ENCODE measurements at places on chromosomes 4 and X.
A peak's percentile ranks its signal among the peaks of the same experiment; 100 is the strongest.

- no peak for DNase-seq
Observed at GRCh38 chr4:6012200-6012599, 6.0 kb downstream of the C4orf50 start.

- no peak for DNase-seq
Observed at GRCh38 chr4:146159384-146160058, 16.0 kb upstream of the LSM6 start.

DNA sequence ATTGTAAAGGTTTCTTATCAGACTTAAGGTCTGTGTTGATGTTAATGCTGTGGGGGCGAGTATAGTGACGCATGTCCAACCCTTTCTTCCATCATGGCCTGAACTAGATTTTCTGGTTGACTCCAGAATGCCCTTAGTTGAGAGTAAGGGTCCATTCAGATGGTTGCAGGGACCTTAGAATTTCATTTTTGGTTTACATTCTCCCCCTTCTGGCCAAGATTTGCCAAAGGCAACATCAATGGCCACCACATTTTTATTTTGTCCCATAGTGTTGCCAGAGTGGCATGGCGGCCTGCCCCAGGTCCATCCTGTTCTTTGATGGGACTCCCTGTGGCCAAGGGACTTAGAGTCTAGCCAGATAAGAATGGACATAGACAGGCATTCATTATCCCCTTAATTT is 368.5 kb downstream of the GPM6A start:
- no peak for DNase-seq

DNA sequence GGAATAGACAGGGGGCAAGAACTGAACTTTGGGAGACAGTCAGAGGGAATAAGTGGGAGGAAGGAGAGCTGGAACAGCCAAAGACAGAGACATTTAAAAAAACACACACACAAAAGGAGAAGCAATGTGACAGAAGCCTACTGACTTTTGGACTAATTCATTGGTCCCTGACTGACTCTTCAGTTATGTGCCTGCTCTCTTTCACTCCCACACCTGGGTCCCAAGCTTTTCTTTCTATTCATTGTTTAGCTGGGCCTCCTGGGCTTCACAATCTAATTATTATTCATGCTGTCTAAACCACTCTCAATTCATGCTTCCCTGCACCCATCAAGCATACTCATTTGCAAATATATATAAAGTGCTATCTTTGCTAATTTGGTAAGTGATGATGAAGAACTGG is 139.2 kb upstream of the IRS4 start:
- no peak for DNase-seq

- DNase-seq, result no peak
Observed at GRCh38 chrX:110734271-110734670, 61.3 kb downstream of the CHRDL1 start.

GRCh38 chr4:183959319-183960045 is 54.4 kb downstream of the STOX2 start:
- no peak for DNase-seq

GRCh38 chr4:169956091-169956843 is 69.9 kb downstream of the MFAP3L start:
- DNase-seq, result no peak

DNA sequence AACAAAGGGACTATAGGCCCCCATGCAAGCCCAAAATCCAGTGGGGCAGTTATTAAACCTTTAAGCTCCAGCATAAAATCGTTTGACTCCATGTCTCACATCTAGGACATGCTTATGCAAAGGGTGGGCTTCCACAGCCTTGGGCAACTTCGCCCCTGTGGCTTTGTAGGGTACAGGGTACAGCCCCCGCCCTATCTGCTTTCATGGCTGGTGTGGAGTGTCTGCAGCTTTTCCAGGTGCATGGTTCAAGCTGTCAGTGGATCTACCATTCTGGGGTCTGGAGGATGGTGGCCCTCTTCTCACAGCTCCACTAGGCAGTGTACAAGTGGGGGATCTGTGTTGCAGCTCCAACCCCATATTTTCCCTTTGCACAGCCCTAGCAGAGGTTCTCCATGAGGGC is 559.8 kb upstream of the TECRL start:
- no peak for DNase-seq

- no peak for DNase-seq
Observed at GRCh38 chr4:87574996-87575395, 33.3 kb upstream of the DSPP start.

DNA sequence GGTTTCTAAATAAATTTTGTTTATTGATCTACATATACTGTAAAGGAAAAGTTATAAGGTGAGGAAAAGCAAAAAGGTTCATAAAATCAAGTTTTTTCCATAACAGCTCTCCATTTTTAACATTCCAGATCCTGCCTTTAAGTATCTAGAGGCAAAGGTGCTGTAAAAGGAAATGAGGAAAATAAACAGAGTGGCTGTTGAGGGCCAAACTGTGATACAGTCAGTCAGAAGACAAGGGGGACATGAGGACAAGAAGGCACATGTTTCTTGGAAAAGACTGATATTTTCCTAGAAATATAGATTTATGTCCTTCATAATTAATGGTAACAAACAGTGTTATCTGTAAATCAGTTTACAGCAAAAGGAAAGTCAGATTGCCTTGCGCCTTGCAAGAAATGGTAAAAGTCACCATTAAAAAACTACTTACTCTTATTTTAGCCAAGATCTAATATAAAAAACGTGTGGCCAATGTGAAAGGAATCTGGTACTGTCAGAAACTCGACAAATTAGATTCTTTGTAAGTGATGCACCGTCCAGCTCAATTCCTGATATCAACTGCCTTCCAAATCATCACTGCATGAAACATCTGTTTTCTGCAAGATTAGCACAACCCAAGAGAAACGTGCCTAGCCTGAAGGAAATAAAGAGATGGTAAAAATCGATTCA is 34.0 kb upstream of the VEGFD start:
- no peak for DNase-seq

DNA sequence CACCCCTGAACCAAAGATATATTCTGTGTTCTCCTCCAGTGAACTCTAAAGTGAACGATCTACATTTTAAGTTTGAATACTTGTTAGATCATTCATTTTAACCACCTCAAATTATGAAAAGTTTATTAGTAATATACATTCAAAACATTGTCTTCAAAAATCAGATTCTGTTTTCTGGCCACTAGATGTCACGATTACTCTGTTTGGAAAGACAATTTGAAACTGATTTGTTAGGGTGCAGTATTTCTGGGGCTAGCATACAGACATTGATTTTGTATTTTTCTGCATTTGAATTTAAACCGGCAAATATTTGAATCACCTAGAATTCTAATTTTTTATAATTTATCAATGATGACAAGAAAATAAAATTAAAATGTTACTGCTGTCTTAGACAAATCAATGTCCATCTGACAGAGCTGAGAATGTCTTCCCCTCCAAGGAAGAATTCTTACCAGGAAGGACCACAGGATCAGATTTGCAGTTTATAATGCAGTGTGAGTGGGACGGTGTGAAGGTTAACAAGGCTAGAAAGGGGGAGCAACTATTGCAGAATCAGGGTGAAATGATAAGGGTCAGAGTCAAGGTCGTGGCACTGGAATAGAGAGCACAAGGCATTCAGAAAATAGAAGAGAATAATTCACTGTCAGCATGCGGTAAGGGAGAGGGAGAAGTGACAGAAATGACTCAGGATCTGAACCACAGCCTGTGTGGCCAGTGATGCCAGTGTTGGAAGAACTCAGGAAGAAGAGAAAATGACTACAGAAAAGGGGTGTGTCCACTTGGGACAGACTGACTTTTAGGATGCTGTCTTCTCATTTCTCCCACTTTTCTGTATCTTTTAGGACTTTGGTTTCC is 91.6 kb downstream of the ANXA10 start:
- no peak for DNase-seq

- no peak for DNase-seq
Observed at GRCh38 chr4:1294891-1295290, 5.2 kb downstream of the MAEA start.

GRCh38 chr4:97457253-97457652 is 686.0 kb downstream of the STPG2 start:
- DNase-seq, result no peak

GRCh38 chr4:108762559-108763225 is at the start of gene ETNPPL:
TSS of gene ETNPPL (minus strand) at chr4:108763053. CDS start at chr4:108762898, 155 bp downstream.
- no peak for DNase-seq

GRCh38 chr4:1241466-1241935 is 7.4 kb downstream of the CTBP1 start:
- DNase-seq, result no peak

DNA sequence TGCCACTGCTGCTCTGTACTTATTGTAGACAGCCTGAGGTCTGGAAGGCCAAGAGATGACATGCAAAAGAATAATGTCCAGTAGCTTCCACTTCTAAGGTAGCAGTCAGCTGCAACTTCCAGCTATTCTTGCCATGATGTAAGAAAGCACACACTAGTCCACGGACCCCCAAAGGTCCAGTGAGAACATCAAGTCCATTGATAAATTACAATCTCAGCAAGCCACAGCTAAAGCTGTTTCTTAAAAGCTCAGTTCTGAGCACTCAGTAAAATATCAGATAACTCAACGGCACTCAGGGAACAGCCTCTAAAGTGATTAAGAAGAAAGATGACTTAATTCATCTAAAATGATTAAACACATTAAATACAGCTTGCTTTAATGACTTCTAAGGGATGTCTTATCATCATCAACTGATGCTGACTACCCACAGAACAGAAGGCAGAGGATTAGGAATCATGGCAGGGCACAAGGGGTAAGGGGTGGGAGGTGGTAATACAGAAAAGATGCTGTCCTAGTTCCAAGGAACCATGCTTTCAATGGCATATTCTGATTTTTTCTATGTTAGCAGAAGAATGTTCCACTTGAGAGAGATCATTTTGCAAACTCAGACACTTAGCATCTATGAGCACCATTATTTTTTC is 99.1 kb upstream of the CBR4 start:
- no peak for DNase-seq

GRCh38 chr4:139333046-139333445 is 30.8 kb upstream of the NDUFC1 start:
- DNase-seq, result no peak

DNA sequence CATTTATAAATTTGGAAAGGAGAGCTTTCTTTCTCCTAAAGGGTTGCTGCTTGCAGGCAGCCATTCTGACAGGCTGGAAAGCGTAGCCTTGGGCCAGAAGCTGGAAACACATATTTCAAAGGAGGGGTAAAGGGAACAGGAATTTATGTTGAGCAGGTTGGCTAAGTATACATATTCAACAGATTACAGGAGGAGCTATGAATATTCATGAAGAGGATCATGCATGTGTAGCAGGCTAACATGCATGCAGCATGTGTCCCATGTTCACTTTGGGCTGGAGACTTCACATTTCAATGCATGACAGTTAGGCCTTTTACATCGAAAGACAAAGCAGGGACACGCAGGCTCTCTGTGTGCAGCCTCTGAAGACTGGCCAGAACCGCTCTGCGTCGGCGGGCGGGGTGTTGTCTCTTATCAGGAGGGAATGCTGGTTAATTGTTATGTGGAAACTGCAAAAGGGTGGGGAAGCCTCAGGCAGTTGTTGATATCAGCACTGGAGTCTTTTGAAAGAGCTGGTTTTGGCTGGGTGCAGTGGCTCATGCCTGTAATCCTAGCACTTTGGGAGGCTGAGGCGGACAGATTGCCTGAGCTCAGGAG is 31.5 kb downstream of the CASP3 start:
- DNase-seq, result no peak

GRCh38 chr4:38759113-38759789 is 23.5 kb downstream of the TLR10 start:
- peak; percentile 33 for DNase-seq

DNA sequence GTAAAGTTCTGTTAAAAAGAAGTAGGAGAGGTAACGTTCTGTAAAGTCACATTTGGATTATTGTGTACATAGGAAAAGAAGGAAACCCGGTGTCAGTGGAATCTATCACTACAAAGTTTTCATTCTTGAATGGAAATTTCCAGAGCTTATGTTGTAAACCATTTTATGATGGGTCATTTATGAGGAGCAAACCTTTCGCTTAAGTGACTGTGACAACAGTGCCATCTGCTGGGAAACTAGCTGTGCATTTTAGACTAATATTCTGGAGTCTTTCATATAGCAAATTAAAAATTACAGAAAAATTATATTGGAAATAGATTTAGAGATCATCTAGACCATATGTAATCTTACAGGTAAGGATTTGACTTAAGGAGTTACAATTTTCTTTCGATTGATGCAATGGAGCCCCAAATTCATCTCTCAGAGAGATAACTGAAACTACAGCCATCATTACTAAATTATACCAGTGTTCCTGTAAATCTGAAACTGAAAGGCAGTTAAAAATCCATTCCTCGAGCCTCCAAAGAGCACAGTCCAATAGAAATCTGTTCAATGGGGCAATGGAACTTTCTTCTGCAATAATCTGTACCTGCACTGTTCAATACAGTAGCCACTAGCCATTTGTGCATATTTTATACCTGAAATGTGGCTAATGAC is 26.9 kb downstream of the ASB9 start:
- DNase-seq, result no peak

DNA sequence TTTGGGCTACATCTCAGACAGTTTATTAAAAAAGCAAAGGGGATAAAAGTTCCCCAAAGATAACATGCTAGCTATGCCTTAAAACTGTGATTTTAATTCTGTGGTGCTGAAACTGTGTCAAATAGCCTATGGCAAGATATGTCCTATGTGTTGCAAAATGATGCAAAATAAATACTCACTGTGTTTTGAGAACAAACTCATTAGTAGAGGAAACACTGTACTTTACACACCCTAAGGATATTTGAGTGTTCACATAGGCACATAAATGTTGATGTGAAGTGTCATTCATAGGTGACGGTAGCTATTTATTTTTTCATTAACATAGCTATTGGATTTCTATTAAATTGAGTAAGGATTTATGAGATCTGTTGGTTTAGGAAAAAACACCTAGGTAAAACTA is 351.9 kb downstream of the FAT4 start:
- DNase-seq, result no peak

GRCh38 chrX:124827258-124827845 is 481.0 kb downstream of the SH2D1A start:
- DNase-seq, result no peak

- DNase-seq, result no peak
Observed at GRCh38 chr4:52098618-52099017, 47.5 kb downstream of the SPATA18 start.

GRCh38 chr4:17317526-17317925 is 194.4 kb downstream of the QDPR start:
- no peak for DNase-seq

GRCh38 chr4:168632301-168632725 is 135.5 kb downstream of the PALLD start:
- no peak for DNase-seq

GRCh38 chrX:46477435-46477834 is 67.8 kb downstream of the ZNF674 start:
- no peak for DNase-seq

- no peak for DNase-seq
Observed at GRCh38 chr4:137659431-137659830, 127.1 kb upstream of the PCDH18 start.

GRCh38 chrX:47448165-47448806 is 34.7 kb downstream of the ZNF41 start:
- DNase-seq, result no peak

DNA sequence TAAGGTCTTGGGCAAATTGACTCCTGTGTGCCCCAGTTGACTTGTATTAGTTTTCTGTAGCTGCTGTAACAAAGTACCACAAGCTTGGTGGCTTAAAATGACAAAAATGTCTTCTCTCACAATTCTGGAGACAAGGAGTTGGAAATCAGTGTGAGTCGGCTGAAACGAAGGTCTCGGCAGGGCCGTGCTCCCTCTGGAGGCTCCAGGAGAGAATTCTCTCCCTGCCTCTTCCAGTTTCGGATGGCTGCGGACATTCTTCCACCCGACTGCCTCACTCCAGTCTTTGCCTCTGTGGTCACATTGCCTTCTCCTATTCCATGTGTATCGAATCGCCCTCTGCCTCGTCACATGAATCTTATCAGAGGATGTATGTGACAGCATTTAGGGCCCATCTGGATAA is 66.0 kb upstream of the PHOX2B start:
- DNase-seq, result no peak

GRCh38 chr4:157667836-157668235 is 447.3 kb downstream of the GRIA2 start:
- no peak for DNase-seq
